ENCODE measurements at places on chromosomes 7 and 10. TPM values are rescaled to one million over a fixed set of nuclear protein-coding genes. Genes with fewer than 3 reads are reported as not detected.

DNA sequence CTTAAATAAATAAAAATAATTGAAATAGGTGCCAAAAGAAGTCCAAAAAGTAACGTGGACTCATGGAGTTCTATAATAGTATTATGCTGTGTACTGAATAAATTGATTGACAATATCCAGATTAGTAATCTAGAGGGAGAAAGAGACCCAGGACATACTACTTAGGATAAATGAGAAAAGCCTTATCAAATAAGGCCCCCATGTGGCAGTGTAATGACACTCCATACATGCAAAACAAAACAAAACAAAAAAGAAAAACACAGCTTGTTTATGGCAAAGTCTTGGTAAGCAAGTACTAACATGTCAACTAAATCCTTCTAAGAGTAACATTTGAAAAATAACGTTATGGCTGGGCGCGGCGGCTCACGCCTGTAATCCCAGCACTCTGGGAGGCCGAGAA, 3.6 kb upstream of the RUNDC3B start:
- no peak for DNase-seq

DNA sequence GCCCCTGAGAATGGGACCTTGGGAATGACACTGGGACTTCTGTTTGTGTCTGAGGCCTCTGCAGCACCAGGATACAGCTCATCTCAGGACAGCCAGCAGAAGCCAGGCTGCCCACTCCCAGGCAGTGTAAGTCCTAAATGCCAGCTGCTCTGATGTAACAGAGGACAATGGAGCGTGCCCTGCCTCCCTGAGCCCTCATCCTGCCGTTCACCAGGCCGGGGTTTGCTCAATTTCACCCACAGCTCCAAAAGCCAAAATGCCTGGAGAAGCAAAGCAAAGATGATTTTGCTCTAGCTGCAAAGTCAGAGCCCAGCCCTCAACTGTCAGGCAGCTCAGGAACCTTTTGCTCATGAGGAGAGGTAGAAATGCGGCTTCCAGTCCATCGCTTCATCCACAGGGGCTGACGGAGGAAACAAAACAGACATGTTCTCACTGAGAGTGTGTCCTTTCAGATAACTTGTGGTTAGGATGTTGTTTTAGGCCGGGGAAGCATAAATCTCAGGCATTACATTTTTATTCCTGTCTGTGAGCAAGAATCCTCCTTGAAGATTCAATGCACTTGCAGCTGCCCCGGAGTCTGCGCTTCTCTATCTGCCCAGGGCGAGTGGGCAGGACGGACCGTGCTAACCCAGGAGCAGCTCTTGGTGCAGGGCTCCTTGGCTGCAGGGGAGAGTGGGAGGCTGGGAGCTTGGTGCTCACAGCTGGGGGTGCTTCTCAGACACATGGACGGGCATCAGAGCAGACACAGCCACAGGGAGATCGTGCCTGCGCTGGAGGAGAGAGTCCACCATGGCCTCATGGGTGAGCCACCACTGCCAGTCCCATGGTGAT, 83.2 kb upstream of the CHST15 start:
- peak; percentile 90 for DNase-seq

RET gene
- 0.43 TPM for total RNA-seq

GRCh38 chr7:151188252-151188542, 1.1 kb upstream of the ASB10 start:
- no peak for DNase-seq

Data from fibroblast of villous mesenchyme (primary cell).